ENCODE measurements at places on chromosomes 7 and 10.

GRCh38 chr7:68697796-68698280 lies 900.4 kb upstream of the AUTS2 start:
- peak; percentile 90 for DNase-seq

DNA sequence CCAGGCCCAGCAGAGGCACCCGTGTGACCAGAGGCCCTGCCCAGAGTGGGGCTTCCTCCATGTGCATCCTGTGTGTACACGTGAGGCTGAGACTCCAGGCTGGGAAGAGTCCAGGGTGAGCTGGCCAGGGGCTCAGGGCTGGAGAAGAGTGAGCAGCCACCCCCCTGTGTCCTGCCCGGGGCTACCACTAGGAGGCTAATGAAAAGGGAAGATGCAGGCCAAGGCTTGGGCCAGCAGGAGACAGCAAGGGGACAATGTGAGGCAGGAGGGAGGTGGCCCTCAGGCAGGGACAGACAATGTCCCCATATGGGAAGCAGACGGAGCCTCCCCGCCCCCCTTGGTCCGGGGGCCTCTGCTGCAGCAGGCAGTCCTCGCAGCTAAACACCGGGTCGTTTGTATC lies 102.0 kb downstream of the HIF1AN start:
- DNase-seq: no peak

- no peak for DNase-seq
Measured at GRCh38 chr7:1254281-1255079, 21.8 kb downstream of the UNCX start.

GRCh38 chr10:115278294-115278693 lies 185.1 kb downstream of the ATRNL1 start:
- DNase-seq: no peak

DNA sequence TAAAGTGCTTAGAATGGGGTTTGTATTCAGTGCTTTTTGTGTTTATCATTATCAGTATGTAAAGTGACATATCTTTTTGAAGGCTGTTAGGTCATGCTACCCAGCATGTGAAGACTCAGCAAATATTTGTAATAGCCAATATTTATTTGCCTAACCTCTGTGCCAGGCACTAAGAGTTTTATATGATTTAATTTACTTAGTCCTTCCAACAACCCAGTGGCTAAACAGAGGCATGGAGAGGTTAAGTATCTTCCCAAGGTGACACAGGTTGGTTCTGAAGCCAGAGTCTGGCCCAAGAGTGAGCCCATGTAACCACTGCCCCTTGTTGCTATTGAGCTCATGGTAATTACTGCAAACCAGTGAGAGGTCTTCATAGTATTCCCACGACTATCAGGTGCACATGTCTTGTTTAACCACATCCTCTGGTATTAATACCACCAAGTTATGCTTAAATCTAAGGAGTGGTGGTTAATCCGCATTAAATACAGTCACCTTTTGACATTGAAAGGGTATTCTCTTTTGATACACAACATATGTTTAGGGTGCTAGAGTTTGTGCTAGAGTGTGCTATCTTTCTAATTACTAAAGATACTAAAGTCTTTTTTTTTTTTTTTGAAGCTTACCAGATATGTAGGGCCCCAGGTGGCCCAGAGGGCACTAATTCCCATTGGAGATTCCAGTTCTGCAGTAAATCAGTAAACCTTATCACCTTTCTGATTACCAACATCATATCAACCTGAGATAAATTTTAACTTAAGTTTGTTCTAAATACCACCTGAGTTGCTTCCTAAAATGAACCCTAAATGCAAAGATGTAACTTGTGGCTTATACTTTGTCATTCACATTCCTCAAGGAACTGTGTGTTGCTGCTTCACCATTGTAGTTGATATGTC lies 2.9 kb downstream of the ADD3 start:
- no peak for DNase-seq

- peak; percentile 31 for DNase-seq
Measured at GRCh38 chr10:97861097-97861750, 11.6 kb downstream of the GOLGA7B start.

GRCh38 chr10:45418849-45419675 lies 45.0 kb downstream of the ALOX5 start:
- peak; percentile 31 for DNase-seq

DNA sequence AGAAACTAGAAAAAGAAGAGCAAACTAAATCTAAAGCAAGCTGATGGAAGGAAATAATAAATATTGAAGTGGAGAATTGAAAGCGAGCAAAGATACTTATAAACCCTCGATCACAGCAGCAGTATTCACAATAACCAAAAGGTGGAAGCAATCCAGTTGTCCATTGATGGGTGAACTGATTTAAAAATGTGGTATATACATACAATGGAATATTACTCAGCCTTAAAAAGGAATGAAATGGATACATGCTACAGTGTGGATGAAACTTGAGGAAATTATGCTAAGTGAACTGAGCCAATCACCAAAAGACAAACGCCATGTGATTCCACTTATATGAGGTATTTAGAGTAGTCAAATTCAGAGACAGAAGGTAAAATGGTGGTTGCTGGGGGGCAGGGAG lies 17.5 kb downstream of the ZCCHC24 start:
- DNase-seq: no peak

- peak; percentile 3 for DNase-seq
Measured at GRCh38 chr7:141550386-141551093, 670 bp upstream of the AGK start.

DNA sequence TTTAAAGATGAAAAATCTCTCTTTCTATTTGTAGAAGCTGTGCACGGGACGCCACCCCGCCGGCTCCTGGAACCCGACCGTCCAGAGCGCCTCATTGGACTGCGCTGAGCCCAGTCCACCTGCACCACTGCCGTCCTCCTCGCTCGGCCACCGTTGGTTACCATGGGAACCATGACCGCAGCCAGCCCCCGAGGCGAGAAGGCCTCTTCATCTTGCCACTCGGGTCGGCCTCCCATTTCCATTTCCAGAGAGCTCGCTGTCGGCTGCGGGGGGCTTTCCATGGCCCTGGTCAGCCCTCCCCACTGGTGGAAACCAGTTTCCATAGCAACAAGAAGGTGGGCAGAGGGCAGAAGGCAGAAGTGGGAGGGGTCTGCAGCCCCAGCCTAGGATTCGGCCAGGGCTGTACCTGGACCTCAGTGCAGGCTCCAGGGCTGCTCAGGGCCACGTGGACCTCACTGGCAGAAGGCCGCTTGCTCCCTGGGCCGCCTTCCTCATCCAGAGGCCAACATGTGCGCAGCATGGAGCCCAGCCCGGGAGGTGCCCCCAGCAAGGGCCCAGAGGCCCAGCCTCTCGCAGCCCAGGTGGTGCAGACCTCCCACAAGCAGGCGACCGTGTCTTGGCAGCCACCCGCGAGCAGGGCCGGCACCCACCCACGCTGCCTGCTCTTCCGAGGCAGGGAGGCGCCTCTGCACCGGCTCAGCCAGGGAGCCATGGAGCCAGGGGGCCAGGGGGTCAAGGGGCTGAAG lies 283.5 kb upstream of the PPP2R2D start:
- no peak for DNase-seq

DNA sequence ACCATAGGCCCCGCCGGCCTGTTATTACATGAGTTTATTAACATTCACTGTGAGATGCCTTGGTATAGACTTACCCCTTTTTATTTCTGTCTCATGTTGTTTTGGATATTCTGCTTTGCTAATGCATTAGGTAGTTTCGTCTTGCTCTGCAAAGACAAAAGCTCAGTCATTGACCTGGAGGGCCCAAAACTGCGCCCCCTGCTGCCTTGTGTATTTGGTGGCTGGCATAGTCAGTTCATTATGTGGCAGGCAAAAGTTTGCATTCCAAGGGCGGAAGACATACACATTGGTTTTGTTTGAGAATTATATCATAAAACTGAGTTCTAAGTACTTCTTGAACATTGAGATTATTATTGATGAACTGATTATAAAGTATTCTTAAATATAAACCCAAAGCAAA lies 372.5 kb downstream of the SDK1 start:
- DNase-seq: peak; percentile 19

- no peak for DNase-seq
Measured at GRCh38 chr10:88670497-88670896, 6.3 kb downstream of the LIPF start.

GRCh38 chr7:17690030-17690429 lies 250.3 kb downstream of the SNX13 start:
- DNase-seq: peak; percentile 98

- no peak for DNase-seq
Measured at GRCh38 chr10:31000071-31000782, 31.4 kb downstream of the ZNF438 start.

GRCh38 chr7:129466796-129467195 lies 32.6 kb downstream of the STRIP2 start:
- peak; percentile 23 for DNase-seq

DNA sequence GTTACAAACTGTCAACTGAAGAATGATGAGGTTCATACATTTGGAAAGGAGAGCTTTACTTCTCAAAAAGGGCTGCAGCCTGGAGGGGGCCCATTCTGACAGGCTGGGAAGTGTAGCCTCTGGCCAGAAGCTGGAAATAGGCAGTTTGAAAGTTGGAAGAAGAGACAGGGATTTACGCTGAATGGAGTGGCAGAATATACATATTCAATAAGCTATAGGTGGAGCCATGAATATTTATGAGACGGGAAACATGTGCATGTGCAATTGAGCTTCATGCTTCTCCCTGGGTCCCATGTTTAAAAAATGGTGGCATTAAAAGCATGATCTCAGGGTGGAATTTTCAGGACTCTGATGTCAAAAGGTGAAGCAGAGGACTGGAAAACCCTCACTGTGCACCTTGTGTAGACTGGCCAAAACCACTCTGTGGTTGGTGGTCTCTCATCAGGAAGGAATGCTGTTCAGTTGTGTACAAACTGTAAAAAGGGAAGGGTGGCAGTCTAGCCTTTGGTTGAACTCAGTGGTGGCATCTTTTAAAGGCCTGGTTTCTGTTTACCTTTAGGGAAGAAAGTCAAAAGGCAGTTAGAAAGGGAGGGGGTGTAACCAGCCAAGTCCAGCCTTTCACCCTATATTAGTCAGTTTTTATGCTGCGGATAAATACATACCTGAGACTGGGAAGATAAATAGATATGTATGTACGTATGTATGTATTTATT lies 7.2 kb upstream of the ACTR3B start:
- no peak for DNase-seq

- DNase-seq: peak; percentile 97
Measured at GRCh38 chr7:2641406-2642393, 9.9 kb downstream of the TTYH3 start.

- DNase-seq: no peak
Measured at GRCh38 chr7:137165786-137166185, 177.7 kb downstream of the PTN start.

DNA sequence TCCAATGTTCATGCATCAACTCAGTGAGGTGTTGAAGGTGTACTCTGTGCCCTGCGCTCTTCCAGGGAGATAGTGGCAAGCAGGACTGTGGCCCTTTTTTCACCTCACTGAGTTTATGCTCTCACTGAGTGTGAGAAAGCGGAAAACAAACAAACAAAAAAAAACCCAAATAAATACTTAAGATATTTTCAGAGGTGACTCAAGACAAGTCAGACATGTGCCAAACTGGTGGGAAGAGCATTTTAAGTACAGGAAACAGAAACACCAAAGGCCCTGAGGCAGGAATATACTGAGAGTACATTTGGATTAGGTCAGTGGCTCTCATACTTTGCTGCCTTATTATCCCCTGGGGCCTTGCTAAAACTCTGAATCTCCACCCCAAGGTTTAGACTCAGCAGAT lies 111.9 kb upstream of the IGFBP3 start:
- DNase-seq: no peak

DNA sequence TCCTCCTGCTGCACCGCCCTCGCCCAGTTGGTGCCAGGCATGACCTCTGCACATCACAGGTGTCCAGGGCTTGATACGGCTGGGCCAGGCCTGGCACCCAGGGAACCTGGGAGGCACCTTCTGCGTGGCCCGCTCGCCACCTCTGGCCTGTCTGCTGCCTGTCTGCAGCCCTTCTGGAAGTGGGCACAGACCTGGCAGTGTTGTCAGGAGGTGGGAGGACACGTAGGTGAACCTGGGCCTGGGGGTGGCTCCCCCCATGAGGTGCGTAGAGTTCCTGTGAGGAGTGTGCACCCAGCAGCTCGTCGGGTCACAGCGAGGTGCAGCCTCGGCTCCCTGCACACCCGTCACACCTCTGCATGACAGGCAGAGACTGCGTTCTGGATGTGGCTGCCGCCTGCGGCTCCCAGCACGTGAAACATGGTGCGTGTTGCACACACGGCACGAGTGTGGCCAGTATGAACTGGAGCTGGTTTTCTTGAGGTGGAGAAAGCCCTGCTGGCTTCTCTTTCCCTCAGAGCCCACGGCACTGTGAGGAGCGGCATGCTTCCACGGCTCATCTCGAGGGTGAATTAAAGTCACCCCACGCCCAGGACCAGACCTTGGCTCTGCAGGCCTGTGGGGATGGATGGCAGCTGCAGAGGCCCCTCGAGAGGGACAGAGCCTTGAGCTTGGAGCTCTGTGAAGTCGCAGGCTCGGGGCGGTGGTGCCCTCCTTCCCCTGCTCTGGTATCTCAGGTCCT lies 24.8 kb downstream of the INPP5A start:
- no peak for DNase-seq

- DNase-seq: peak; percentile 52
Measured at GRCh38 chr10:6195376-6195775, 7.4 kb upstream of the PFKFB3 start.

GRCh38 chr10:49299816-49300139 lies 808 bp downstream of the C10orf71 start:
- DNase-seq: no peak

DNA sequence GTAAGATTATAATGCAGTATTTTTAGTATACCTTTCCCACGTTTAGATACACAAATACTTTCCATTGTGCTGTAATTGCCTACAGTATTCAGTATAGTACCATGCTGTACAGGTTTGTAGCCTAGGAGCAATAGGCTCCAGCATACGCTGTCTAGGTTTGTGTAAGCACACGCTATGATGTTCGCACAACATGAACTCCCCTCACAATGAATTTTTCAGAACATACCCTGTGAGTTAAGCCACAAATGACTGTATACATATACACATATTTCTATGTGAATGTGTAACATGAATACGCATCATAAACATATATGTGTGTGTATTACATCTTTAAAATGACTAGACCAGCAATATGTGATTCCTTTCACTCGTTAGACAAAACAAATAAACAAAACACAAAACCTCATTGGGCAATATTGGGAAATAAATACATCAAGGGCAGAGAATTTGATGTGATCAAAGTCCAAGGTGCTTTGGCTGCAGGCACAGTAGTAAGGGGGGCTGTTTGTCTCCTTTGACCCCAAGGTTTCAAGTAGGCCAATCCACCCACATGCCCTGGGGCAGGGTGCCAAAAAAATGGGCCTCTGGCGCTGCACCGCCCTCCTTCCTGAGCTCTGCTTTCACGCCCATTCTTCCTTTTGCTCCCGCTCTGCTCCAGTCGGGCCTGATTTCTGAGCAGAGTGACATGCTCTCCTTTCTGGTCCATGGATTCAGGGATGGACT lies 33.9 kb downstream of the CHN2 start:
- no peak for DNase-seq

GRCh38 chr7:55129541-55130394 lies 111.0 kb downstream of the EGFR start:
- DNase-seq: peak; percentile 77

DNA sequence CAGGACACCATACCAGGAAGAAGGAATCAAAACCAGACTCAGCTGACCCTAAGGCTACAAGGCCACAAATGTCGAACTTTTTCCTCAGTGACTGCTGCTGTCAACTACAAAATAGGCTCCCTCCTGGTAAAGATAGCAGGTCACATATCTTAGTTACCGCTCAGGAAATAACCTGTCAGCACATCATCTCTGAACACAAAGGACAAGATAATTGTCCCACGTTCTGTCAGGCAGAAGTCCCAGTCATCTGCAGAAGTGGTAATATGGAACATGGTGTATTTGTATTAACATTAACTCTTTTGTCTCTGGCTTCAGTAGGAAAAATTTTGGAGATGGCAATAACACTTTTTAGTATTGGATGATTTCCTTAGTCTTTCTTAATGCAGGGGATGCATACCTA lies 630.2 kb upstream of the LRRTM3 start:
- no peak for DNase-seq

All from fibroblast of upper back skin (primary cell).